CD4-positive, CD25-positive, alpha-beta regulatory T cell (primary cell): ENCODE measurements at places on chromosomes 13 and 19.
A peak's percentile ranks its signal among the peaks of the same experiment; 100 is the strongest.

- no peak for DNase-seq
Measured at GRCh38 chr19:55379174-55379573, 2.5 kb downstream of the TMEM190 start.

DNA sequence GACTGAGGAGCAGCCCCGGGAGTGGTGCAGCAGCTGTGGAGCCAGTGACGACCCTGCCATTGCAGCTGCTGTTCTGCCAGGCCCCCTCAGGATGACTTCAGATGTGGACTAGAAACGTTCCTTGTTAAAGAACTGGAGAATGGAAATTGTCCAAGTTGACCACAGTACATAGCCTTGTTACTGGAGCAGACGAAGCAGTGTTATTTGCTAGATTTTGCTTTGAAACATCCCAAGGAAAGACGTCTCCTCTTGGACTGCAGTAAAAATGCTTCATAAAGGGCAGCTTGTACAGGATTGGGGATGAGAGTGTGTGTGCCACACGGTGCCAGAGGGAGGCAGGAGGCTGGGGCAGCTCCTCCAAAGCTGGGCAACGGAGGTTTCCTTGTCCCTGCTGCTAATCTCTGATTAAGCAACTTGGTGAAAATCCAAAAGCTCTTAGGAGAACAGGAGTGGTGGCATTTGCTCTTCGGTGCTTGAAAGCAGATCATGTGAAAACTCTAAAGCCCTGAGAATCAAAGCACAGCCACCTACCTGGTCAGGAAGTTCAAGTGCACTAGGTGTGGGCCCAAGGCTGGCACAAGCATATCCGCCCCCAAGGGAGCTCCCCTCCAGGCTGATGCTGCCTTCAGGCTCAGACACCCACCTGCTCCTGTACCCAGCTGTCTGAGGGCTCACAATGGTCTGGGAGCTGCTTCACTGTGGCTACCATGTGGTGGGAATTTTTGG is 34.5 kb downstream of the SHISA2 start:
- no peak for DNase-seq

- peak; percentile 47 for DNase-seq
Measured at GRCh38 chr19:13118424-13119193, 545 bp downstream of the NACC1 start.

DNA sequence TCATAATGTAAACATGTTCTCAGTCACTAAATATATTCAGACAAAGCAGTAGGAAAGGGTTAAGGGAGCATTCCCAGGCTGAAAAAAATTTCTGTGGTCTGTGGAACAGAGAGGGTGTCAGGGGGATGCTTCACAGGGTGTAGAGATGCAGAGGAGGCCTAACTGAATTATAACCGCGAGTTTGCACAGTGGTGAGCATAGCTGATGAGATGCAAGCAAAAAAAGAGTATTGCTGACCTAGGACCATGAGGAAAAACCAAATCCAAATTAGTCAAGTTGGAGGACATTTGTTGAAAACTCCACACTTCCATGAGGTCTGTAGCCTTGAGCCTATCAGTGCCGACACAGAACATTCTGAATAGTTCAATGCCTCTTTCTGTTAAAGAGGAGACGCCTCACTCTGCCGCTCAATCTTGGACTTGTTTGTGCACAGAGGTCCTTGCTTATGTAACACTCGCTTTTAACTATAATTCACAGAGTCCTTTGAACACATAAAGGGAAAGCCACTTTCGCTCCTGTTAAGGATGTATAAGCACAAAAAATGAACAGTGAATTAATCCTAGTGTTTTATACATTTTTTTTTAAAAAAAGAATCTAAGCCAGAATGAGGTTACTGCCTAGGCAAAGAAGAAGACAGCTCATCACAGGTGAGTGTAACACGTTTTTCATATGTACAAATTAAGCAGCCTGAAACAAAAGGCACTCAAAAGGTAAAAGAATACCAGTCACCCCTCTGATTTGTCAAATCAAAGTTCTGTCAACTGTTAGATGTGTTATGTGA is 25.8 kb upstream of the INTS6 start:
- no peak for DNase-seq

- no peak for DNase-seq
Measured at GRCh38 chr13:105139048-105139379, 1396.4 kb downstream of the EFNB2 start.

DNA sequence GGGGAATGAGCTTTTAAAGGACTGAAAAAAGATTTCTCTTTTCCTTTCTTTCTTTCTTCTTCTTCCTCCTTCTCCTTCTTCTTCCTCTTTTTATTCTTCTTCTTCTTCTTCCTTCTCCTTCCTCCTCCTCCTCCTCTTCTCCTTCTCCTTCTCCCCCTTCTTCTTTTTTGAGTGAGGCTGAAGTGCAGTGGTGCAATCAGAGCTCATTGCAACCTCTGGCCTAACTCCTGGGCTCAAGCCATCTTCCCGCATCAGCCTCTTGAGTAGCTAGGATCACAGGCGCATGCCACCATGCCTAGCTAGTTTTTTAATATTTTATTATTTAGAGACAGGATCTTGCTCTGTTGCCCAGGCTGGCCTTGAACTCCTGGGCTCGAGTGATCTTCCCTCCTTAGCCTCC is 120.9 kb upstream of the KL start:
- DNase-seq, result no peak

DNA sequence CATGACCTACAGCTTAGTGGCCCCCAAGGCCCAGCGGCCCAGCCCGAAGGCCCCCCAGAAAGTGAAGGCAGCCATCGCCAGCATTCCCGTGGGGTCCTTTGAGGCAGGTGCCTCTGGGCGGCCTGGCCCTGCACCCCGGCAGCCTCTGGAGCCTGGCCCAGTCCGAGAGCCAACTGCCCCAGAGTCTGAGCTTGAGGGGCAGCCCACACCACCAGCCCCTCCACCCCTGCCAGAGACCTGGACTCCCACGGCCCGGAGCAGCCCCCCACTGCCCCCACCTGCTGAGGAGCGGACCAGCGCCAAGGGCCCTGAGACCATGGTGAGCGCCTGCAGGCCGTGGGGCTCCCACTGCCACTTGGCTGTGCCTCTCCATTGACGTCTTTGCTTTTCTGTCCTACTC is 9.0 kb upstream of the PRR19 start:
- no peak for DNase-seq

GRCh38 chr13:45508776-45509175 is 44.0 kb downstream of the COG3 start:
- DNase-seq, result no peak

DNA sequence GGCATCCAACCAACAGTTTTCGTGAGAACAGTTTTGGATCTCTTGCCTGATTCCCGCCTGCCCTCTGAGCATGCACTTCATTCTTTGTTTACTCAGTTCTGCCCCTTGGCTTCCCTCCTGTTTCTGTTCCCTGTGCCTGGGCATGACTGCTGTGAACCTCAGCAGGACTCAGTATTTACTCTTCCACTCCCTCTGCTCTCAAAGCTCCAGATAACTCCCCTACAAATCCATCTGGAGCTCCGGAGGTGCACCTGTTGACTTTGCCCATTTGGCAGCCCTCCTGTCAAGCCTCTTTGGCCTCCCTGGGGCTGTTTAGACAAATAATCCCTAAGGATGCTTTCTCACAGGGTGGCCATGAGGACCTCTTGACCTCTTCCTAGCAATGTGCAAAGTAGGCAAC is 34.2 kb upstream of the ARGLU1 start:
- no peak for DNase-seq

GRCh38 chr19:6108721-6109633 is 1.3 kb downstream of the RFX2 start:
- DNase-seq, result peak; percentile 63

DNA sequence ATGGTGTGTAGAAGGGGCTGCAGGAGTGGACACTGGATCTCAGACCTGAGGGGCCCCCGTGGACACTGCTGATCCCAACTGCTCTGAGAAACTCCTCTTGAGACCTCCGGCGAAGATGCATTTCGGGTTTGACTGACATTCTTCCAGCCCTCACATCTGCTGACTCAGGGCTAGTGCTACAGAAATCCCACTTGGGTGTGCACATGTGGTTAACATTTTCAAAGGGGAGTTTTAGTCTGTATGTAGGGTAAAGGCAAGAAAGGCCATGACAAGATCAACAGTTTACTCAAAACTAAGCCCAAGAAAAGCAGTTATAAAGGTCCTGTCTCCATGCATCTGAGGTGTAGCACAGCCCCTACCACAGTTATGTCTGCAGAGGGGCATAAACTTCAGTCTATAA is 31.2 kb downstream of the DLEU7 start:
- DNase-seq, result no peak

DNA sequence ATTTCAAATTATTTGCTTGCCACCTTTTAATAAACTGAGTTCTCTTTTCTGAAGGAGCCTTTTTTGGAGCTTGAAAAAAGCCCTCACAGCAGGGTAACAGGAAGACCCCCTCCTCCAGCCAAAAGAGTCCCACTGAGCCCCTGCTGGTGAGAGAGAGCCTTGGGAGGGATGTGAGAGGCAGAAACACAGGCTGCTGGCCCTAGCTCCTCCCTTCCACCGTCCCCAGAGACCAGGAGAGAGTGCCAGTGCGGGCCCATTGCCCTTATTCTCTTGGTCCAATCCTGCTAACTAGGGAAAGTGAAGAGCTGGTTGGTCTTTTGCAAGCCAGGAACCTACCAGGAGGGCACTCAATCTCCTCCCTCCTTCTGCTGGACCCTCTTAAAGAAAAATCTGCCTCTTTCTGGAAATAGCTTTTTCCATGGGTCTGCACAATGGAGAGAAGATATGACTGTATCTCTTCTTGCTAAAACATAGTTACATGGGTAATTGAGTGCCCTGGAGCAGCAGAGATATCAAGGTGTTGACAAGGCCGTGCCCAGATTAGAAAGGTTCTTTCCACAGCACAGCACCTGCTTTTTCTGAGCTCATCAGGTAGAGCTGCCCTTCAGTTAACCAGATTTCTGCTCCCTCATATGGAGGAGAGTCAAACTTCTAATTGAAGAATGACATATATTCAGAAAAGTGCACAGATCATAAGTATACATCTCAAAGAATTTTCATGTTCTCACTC is 113.9 kb downstream of the LRCH1 start:
- no peak for DNase-seq

- no peak for DNase-seq
Measured at GRCh38 chr13:38743466-38743865, 56.6 kb downstream of the FREM2 start.

DNA sequence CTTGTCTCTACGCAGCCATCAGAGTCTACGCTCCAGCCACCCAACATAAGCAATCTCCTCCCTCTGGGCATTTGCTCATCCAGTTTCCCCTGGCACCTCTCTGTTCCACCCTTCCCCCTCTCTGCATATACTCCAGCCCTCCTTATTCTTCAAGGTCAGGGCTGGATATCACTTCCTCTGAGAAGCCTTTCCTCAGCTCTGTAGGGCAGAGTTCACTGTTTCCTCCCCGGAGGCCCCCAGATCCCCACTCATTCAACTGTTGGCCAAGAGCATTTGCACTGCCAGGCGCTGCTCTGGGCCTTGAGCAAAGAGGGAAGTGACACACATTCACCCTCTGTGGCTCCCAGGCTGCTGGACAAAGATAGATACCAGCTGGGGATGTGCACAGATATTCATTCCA is 3.3 kb downstream of the FCGRT start:
- no peak for DNase-seq

DNA sequence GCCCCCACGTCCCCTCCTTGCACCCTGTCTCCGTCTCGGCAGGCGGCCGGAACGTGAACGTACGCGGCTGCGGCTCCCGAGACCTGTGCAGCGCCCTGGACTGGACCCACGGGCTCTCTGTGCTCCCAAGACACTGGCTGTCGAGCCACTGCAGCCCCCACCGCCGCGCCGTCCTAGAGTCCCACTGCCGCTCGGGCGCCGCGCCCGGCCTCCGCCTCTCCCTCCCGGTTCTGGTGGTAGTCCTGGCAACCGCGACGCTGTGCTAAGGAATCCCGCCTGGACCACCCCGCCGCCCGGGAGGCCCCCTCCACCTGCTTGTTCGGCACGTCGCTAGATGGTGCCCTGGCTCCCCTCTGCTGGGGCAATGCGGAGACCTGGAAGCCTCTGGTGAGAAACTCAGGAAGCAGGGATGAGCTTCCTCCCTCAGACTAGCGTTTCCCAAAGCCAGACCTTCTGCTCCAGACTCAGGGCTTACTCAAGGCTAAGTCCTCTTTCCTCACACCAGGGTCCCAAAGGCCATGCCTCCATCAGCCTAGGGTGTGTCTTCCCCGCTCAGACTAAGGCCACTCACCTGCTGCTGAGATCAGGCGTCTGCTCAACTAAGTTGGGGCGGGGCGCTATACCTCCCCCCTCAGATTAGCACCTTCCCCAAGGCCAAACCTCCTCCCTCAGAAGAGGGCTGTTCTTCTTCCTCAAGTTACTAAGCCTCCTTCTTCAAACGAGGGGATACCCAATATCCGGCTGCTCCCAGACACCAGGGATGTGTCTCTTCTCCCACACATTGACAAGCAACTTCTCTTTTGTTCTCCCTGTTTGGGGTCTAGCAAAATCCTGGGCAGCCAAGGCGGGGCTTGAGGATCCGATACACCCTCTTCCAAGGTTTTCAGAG is 16.1 kb upstream of the IRGC start:
- DNase-seq, result no peak

GRCh38 chr19:48554385-48555091 is 2.6 kb downstream of the SULT2B1 start:
- no peak for DNase-seq

- no peak for DNase-seq
Measured at GRCh38 chr19:56689198-56689597, 17.6 kb upstream of the ZNF835 start.

GRCh38 chr19:48139053-48139452 is 28.4 kb upstream of the PLA2G4C start:
- DNase-seq, result no peak

DNA sequence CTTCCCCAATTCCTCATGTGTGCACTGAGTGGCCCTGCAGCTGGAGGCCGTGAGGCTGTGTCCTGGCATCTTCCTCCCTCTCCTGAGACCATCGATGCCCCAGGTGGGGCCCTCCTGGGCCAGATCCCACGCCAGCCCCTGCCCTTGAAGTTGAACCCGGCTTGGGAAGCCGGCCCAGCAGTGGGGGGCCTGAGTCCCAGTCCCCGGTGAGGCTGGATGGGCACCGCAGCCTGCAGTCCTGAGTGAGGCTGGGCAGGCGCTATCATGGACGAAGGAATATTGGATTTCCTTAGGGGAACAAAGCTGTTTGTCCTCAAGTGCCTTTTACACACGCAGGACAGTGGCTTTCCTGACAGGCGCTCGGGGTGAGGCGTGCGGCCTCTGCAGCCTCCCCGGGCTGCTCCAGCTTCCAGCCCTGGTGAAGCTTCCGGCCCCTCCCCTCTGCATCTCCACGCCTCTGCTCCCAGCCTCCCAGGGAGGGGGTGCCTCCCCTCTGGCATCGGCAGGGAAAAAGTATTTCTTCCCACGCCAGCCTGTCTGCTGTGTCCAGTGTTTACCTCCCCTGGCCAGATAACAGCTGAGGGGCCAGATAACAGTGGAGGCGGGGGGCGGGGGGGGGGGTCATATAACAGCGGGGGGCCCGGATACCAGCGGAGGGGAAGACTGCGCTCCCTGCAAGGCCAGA is 159.5 kb downstream of the KDM4B start:
- DNase-seq, result no peak

GRCh38 chr13:95355494-95355893 is 54.2 kb upstream of the ABCC4 start:
- no peak for DNase-seq
